Pulmonary artery endothelial cell (primary cell): ENCODE measurements at places on chromosomes 1 and 21. TPM values are rescaled to one million over a fixed set of nuclear protein-coding genes. Genes with fewer than 3 reads are reported as not detected.

Gene LRRC3
- 0.71 and 1.5 TPM in 2 replicates for total RNA-seq

Gene NUF2
- total RNA-seq, result 18.5 and 33.3 TPM in 2 replicates

Gene ANGPTL1
- total RNA-seq, result under 0.01 TPM in 1 of 2 replicates, not detected in the other

Gene LIN28A
- total RNA-seq, result not detected in 2 replicates

Gene DVL1
- total RNA-seq, result 57.5 and 60.5 TPM in 2 replicates

Gene MOB3C
- 7.5 and 8.1 TPM in 2 replicates for total RNA-seq

Gene MDM4
- total RNA-seq, result 17.3 and 23.0 TPM in 2 replicates

Gene ELAVL4
- total RNA-seq, result not detected in 2 replicates

Gene PADI3
- 0.04 TPM in 1 of 2 replicates, not detected in the other for total RNA-seq

Gene GPR52
- 0.20 and 0.49 TPM in 2 replicates for total RNA-seq

Gene CALML6
- total RNA-seq, result 0.14 TPM in 1 of 2 replicates, not detected in the other

Gene ADORA3
- total RNA-seq, result not detected in 2 replicates

Gene ELF3
- 0.07 and 0.11 TPM in 2 replicates for total RNA-seq

Gene ARTN
- total RNA-seq, result not detected in 2 replicates

Gene VWA5B1
- not detected in 2 replicates for total RNA-seq

Gene OR2T12
- not detected in 2 replicates for total RNA-seq

Gene LEPR
- 10.2 and 25.1 TPM in 2 replicates for total RNA-seq

Gene ST6GALNAC5
- not detected in 2 replicates for total RNA-seq

Gene ALX3
- not detected in 2 replicates for total RNA-seq

Gene AMY1C
- total RNA-seq, result not detected in 2 replicates

Gene TCHH
- under 0.01 TPM in 1 of 2 replicates, not detected in the other for total RNA-seq

Gene MEX3A
- 5.0 and 6.5 TPM in 2 replicates for total RNA-seq

Gene SPOCD1
- total RNA-seq, result 32.6 and 74.8 TPM in 2 replicates

Gene PTPN22
- 0.63 and 3.2 TPM in 2 replicates for total RNA-seq

Gene TMEM61
- total RNA-seq, result not detected in 2 replicates

Gene WNT3A
- total RNA-seq, result not detected in 2 replicates

Gene UBXN11
- total RNA-seq, result 3.0 and 4.3 TPM in 2 replicates

Gene ARHGEF19
- total RNA-seq, result 4.0 TPM in 2 replicates

Gene FCRL2
- not detected in 2 replicates for total RNA-seq

Gene FMO2
- total RNA-seq, result under 0.01 and 8.0 TPM in 2 replicates

Gene VAV3
- 1.1 TPM in 2 replicates for total RNA-seq

Gene PDPN
- not detected in 2 replicates for total RNA-seq

Gene SMCP
- not detected in 2 replicates for total RNA-seq

Gene HRNR
- total RNA-seq, result not detected in 2 replicates

Gene C1orf232
- not detected in 2 replicates for total RNA-seq

Gene C1orf56
- 1.1 and 1.4 TPM in 2 replicates for total RNA-seq

Gene CNTN2
- total RNA-seq, result not detected in 2 replicates

Gene RBM11
- total RNA-seq, result not detected in 2 replicates

Gene KCNJ6
- under 0.01 TPM in 2 replicates for total RNA-seq

Gene ZNF648
- not detected in 2 replicates for total RNA-seq

Gene HOOK1
- total RNA-seq, result not detected in 2 replicates

Gene PADI2
- total RNA-seq, result not detected in 2 replicates

Gene PIK3R3
- 10.7 and 11.4 TPM in 2 replicates for total RNA-seq

Gene SLAMF7
- total RNA-seq, result not detected in 2 replicates

Gene GREM2
- not detected in 2 replicates for total RNA-seq

Gene RRP15
- total RNA-seq, result 6.5 and 9.3 TPM in 2 replicates

Gene TNNI3K
- 0.20 TPM in 1 of 2 replicates, not detected in the other for total RNA-seq

Gene TNFSF18
- 41.7 and 45.6 TPM in 2 replicates for total RNA-seq

Gene CACNA1S
- total RNA-seq, result not detected in 2 replicates

Gene CD52
- not detected in 2 replicates for total RNA-seq

Gene C1orf94
- not detected in 2 replicates for total RNA-seq

Gene CFHR1
- 0.07 TPM in 1 of 2 replicates, not detected in the other for total RNA-seq
